ENCODE measurements at places on chromosomes 3 and 15.
A peak's percentile ranks its signal among the peaks of the same experiment; 100 is the strongest.

- DNase-seq: peak; percentile 1
These were observed 346.8 kb downstream of the CNTN3 start for GRCh38 chr3:74267588-74268184.

DNA sequence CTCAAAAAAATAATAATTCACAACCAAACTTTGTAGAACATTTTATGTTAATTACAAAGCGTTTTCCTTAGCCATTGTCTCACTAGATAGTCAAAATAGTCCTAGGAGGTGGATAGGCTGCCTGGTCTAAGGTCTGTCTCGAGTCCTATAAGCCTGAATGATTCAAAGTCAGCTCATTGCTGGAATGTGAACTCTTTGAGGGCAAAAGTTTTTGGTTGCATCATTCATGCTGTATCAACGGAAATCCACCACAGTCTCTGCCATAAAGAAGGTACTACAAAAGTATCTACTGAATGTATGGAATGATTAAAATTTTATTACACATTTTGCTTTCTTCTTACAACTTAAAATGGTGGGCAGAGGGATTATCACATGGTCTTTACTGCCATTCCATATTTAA is 387.3 kb upstream of the RARB start:
- DNase-seq: no peak

GRCh38 chr3:126472277-126473006 is 3.2 kb downstream of the ZXDC start:
- DNase-seq: peak; percentile 91

DNA sequence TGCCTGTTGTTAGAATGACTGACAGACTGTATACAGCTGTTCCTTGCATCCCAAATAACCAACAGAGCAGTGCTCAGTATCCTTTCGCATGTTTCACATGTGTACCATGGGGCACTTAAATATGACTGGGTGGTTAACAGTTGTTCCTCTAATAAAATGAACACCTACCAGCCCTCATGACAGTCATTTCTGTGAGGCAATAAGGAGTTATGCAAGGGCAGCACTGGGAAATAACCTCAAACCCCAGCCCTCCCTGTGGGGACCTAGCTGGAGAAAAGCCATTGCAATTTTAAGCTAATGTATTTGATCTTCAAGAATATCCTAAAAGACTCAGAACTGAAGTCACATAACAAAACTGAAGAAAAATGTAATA is 7.3 kb downstream of the RFT1 start:
- DNase-seq: no peak

GRCh38 chr3:113531826-113532697 is at the start of gene SIDT1:
Gene SIDT1 (plus strand): TSS chr3:113532555. CDS start chr3:113533022, 467 bp downstream.
- peak; percentile 47 for DNase-seq

All from HuH-7 (cell line).